ENCODE measurements at places on chromosomes 6 and 20.
A peak's percentile ranks its signal among the peaks of the same experiment; 100 is the strongest.

DNA sequence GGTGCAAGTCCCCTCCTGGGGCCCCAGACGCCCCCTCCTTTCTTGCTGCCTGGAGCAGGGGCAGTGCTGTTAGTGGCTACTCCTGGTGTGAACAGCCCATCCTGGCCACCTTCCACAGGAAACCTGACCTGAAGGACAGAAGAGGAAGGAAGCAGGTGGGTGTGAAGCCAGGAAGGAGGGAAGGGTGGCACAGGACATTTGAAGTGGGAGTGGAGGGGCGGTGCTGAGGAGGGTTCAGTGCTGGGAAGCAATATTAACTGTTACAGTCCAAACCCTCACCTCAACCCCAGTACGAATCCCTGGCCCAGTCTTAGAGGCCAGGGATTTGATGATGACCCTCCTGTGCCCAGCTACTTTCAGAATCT lies 766 bp downstream of the PRICKLE4 start:
- no peak for DNase-seq

DNA sequence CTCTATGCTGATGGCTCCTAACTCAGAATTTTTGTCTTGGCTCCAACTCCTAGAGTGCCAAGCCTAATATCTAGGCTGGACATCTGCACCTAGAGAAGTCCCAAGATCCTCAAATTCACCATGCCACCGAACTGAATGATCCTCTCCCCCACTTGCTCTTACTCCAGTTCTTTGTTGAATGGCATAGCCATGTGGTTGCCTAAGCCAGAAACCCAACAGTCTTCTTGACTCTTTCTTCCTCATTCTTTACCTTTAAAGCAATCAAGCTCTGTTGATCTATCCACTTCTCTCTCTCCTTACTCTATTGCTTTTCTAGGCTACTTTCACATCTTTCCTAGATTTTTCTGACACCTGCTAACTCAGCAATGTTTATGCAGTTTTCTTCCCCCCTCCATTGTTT lies 126.5 kb upstream of the FOXO3 start:
- no peak for DNase-seq

DNA sequence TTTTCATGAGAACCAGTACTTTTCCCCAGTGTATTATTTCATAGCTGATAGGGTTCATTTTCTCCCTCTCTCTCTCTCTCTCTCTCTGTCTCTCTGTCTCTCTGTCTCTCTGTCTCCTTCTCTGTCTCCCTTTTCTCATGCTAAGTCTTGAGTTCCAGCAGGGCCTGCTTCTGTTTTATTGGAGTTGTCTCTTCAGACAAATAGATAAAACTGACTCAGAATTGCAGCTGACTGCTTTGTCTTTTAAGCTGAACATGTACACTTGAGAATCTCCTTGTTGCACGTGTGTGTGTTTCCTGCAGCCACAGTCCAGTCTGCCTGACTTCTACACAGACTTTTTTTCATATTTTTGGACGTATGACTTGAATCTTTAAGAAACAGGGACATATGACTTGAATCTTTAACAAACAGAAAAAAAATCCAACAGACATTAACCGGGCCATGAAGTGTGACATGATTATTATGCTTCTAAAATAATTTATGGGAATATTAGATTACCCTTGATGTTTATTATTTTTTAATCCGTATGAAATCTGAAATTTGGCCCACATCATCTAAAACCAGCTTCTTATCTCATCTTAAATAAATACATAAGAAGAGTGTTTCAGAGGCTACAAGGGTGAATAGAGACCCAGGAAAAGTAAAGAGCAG lies 71.5 kb downstream of the JAG1 start:
- no peak for DNase-seq

DNA sequence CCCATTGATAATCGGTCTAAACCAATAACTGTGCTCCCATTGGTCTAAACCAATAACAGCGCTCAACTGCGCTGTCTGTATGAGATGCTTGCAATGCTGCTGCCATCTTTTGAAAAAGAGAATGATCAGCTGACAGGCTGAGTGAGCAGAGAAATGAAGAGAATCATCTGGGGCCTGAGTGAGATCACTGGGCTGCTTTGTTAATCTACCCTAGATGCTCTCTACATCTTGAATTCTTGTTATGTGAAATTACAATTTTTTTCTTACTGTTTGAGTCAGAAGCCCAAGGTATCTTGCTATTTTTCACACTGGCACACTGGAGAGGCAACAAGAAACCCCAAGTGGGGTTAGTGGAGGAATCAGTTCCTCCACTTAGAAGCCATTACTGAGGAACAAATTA lies 91.5 kb upstream of the GCM1 start:
- no peak for DNase-seq

- DNase-seq: no peak
Observed at GRCh38 chr6:115945812-115946211, 114.9 kb downstream of the FRK start.

DNA sequence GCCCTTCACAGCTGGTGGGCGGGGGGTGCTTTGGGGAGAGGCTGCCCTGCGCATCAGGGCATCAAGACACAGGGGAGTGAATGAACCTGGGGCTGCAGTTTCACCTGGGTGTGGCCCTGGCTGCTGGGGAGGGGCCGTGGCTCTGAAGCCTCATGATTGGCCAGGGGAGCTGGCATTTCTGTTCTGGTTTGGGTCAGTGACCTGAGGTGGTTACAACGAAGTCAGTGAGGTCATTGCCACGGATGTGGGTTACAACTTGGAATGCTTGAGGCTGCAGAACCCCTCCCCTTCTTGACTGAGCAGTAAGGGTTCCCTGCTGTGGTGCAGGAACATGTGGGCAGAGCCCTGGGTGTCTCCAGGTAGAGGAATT lies 3.0 kb downstream of the TCEA2 start:
- DNase-seq: peak; percentile 78

DNA sequence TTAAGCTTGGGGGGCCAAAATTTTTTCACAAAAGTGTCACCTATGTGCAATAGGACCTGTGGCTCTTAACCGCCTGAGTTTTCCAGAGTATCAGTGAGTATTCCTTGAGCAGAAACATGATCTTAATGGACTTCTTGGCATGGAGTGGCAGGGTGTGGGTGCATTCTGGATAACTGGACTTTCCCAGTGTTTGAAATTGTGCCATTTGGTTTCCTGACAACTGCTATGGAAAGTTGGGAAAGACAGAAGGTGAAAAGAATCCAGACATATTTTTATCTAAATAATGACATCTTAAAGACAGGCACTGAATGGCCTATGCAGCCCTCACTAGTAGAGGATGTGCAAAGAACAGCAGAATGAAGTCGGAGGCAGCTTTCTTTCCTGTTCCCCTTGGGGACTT lies 34.3 kb upstream of the ADTRP start:
- no peak for DNase-seq

GRCh38 chr6:134308800-134309199 lies 9.1 kb downstream of the SGK1 start:
- DNase-seq: no peak
